Ascending aorta (tissue), 2 donors: ENCODE measurements at places on chromosomes 5 and 9.
A peak's percentile ranks its signal among the peaks of the same experiment; 100 is the strongest.

GRCh38 chr9:133706307-133707050 lies 31.7 kb downstream of the SARDH start:
- no peak for DNase-seq

GRCh38 chr9:133112663-133113026 lies 8.4 kb downstream of the RALGDS start:
- peak; percentile 80 for DNase-seq

GRCh38 chr9:135581636-135582426 lies 20.3 kb downstream of the PAEP start:
- no peak for DNase-seq

DNA sequence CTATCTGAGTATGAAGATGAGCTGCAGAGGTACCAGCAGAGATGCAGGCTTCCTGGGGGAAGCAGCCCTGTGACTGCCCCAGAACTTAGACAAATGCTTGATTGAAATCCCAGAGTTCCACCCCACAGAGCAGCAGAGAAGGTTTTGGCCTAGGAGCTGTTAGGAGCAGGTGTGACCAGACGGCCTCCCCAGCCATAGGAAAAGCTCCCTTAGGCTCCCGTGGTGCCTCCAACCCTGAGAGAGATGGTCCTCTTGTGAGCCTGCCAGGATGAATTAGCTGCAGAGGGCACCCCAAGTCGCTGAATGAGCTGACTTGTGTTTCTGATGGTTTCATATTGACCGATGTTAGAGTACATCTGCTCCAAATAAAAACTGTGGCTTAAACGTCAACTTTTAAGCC lies 22.1 kb downstream of the NTRK2 start:
- no peak for DNase-seq
